Cortex of kidney (tissue), 1 donor: ENCODE measurements at places on chromosomes 3 and 15.

GRCh38 chr3:194007592-194008337 lies 128.2 kb upstream of the HES1 start:
- DNase-seq: no peak

GRCh38 chr3:152587861-152588260 lies 247.1 kb upstream of the P2RY1 start:
- DNase-seq: no peak

GRCh38 chr3:33372218-33373081 lies 67.8 kb downstream of the UBP1 start:
- no peak for DNase-seq

GRCh38 chr3:119631516-119631915 lies 28.9 kb downstream of the POPDC2 start:
- DNase-seq: no peak

DNA sequence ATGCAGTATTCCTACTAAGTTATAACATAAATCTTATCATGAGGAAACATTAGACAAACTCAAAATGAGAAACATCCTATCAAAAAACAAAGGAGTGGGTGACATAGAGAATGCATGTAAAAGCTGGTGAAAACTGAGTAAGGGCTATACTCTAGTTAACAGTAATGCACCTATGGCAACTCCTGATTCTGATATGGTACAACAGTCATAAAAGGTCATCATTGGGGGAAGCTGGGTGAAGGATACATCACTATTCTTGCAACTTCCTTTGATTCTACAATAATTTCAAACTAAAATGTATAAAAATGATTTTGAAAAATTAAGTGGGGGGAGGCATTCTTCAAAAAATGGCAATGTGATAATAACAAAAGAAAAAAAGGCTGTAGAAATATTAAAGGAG lies 6.8 kb downstream of the PIK3R4 start:
- no peak for DNase-seq

GRCh38 chr3:175046601-175047000 lies 187.5 kb downstream of the NAALADL2 start:
- no peak for DNase-seq

DNA sequence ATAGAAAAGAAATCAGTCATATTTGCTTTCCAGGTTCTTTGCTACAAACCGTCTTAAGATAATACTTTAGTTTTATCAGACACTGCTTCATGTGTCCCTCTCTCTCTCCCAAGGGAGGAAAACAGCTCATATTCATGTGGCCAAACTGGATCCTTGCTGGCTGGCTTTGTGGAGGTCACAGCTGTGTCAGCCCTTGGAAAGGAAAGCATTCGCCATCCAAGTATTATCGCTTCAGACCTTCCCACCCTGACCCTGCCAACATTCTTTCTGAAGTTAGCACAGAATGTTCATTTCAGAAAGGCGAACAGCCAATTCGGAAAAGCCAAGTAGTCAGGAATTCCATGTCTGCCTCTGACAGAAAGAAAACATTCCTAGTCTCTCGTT lies 213.6 kb downstream of the FEZF2 start:
- DNase-seq: no peak

GRCh38 chr3:118817748-118818165 lies 216.9 kb downstream of the IGSF11 start:
- DNase-seq: no peak

GRCh38 chr15:26773067-26773877 lies 406 bp upstream of the GABRB3 start:
- DNase-seq: no peak

GRCh38 chr3:122681284-122681973 lies 790 bp downstream of the PARP14 start:
- DNase-seq: no peak

GRCh38 chr3:151476344-151477018 lies 15.6 kb upstream of the IGSF10 start:
- DNase-seq: no peak
